ENCODE measurements at places on chromosomes 1 and 21.

GRCh38 chr1:39405358-39405757 is 86.1 kb upstream of the BMP8A start:
- no peak for DNase-seq

DNA sequence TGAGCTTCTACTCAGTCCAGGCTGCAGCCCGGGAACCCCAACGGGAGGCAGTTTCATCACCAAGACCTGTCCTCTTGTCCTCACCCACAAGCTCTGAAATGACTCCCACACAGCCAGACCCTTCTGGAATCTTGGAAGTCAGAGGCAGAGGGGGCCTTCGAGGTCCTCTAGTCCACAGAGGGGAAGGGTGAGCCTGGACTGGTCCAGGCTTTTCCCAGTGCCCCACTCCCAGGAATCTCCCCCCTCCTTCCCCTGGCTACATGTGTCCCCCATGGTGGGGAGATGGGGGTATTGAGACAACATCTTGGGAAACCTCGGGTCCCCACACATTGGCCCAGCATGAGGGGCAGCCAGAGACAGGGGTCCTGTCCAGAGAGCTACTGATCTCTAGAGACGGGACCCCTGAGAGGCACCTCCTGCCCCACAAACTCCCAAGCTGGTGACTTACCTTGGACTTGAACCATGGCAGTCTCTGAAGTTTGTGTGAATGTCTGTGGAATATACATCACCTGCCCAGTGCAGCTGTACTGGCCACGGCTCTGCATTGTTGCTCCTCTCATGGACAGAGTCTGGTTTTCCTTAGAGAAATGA is 19.4 kb upstream of the SLAMF9 start:
- no peak for DNase-seq

- DNase-seq = no peak
Observed at GRCh38 chr1:207428783-207429182, 25.3 kb upstream of the CR2 start.

DNA sequence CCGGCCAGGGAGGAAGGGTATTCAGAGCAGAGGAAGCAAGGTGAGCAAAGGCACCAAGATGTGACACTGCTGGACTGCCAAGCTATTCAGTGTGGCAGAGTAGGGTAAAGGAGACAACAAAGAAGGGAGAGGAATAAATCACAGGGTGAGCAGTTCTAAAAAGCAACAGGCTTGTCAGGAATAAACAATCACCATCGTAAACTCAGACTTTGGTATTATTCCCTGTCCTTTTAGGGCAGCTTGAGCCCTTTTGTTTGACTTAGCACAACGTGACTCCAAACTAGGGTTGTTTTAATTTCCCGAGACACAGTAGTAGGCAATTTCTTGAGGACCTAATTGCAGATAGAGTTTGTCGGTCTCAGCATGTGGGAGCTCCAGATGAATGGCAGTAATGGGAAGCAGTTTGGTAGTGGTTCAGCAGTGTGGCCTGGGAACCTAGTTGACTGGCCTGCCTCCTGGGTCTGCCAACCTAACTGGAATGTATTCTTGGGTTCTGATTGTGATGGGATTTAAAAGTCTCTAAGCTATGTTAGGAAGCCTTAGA is 4.3 kb downstream of the CR1L start:
- DNase-seq = no peak

Measured in stimulated activated CD4-positive, alpha-beta T cell treated with anti-CD3 and anti-CD28 coated beads, Interleukin-12 subunit alpha, Interleukin-12 subunit beta, amount 100 ng/mL, for 48 hours (primary cell).